ENCODE measurements at places on chromosomes 3 and 15. TPM values are rescaled to one million over a fixed set of nuclear protein-coding genes. Genes with fewer than 3 reads are reported as not detected.

DNA sequence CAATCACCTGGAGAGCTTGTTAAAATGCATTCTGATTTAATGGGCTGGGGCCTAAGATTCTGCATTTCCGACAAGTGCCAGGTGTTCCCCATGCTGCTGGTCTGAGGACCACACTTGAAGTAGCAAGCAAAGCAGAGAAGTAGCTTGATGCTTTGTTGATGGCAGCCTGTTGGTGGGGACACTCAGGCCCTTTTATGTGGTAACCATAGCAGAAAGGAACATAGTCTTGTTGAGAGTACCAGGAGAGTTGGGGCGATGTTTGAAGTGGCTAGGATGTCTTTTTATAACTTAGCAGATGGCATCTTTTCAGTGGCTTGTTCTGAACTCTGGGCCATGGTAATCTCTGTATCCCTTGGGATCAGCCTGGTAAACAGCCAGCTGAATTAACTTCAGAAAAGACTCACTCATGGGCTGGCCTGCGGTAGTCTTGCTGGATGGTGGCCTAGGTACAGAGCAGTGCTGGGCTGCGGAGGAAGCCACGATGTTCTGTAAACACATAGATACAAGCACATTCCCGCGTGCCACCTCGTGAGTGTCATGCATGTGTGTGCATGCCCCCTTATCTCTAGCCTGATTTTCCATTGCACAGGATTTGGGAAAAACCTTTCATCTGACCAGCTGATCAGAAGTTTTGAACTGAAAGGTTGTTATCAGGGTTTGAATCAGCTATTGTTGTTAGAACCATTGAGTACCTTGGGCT lies 292.4 kb upstream of the LRRFIP2 start:
- no peaks in the 10 kb centered on the region for H3K27me3 ChIP-seq
- peaks cover 6% of the 10 kb centered on the region for H3K36me3 ChIP-seq
- no peak overlapping the region for H3K4me3 ChIP-seq
- peak overlapping the region; percentile 18 for H3K27ac ChIP-seq
- no peak for DNase-seq
- no peaks in the 10 kb centered on the region for H3K4me1 ChIP-seq

GRCh38 chr15:40926659-40927494 lies 2.3 kb upstream of the DLL4 start:
- no peak for DNase-seq
- H3K27ac ChIP-seq = no peak overlapping the region
- no peaks in the 10 kb centered on the region for H3K36me3 ChIP-seq

ANKRD34C gene
- not detected for total RNA-seq

DNA sequence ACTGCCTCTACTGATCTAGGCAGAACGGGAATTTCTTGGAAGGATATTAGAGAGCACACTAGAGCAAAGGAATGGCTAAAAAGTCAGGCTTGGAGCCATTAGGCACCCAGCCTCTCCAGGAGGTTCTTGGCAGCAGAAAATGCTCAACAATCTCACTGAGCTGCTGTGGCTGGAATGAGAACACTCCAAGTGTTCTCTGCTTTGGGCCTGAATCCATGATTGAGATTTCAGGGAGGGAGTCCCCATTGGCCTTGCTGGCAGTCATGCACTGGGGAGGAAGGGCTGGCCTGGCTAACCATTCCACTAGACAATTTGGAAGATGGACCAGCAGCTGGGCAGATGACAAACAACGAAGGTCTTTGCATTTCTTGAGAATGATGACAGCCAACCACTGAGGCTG lies 362.6 kb downstream of the SHQ1 start:
- H3K4me3 ChIP-seq = no peak overlapping the region
- no peaks in the 10 kb centered on the region for H3K27me3 ChIP-seq
- no peaks in the 10 kb centered on the region for H3K36me3 ChIP-seq
- H3K27ac ChIP-seq = no peak overlapping the region
- DNase-seq = no peak

DNA sequence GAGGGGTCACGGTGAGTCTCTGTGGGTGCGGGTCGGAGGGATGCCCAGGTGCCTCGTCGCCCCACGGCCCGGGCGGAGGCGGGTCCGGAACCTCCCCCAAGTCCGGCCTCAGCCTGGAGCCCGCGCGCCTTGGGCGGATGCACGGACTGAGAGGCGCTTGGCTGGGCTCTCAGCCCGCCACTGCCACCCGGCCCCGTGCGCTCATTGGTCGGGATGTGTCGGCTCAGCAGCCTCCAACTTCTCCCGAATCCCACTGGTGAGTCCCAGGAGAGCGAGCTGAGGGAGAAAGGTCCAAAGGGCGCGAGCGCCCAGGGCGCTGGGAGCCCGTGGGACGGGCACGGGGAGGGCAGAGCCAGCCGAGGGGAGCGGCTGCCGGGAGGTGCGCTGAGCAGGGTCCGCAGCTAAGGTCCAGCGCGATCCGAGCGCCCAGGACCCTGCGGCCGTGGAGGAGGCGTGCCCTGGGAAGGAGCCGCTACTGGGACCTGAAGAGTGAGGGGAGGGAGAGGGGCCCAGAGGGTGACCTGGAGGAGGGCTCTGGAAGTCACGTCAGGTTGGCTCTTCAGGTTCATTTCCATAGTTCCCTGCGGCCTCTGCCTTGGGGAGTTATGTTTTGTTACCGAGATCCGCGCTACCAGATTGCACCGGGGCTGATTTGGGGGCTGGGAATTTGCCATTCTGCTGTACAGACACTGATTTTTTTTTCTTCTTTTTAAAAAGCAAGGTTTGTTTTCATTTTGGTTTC lies at the start of gene MME:
MME (plus strand) TSS at position 574 of the 742 bp plus-strand sequence. CDS start 3,849 bp downstream, outside the sequence.
- H3K36me3 ChIP-seq = no peaks in the 10 kb centered on the region
- peaks cover 4% of the 10 kb centered on the region for H3K4me1 ChIP-seq
- H3K4me3 ChIP-seq = peak within 1 kb of the TSS; percentile 33
- no peak for DNase-seq
- no peaks in the 10 kb centered on the region for H3K27me3 ChIP-seq

DNA sequence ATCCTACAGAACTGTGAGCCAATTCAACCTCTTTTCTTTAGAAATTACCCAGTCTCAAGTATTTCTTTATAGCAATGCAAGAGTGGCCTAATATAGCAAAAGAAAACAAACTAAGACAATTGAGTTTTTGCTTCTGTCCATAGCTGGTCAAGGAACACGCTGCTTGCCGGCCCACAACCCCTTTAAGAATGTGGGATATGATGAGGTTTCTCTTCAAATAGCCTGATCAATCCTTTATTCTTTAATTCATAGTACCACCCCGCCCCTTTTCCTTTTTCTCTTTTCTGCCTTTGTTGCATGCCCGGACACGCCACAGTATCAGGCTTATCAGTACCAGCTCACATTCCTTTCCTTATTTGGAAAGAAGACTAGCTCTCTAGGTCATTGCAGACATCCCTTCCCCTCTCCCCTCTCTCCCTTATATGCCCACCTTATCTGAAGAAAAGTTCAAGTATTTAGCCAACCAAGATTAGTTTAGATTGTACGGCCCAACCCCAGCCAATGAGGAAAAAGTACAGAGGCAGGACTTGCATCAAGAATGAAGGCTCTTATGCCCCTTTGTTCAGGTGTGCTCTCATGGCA lies 404.5 kb downstream of the OCA2 start:
- no peaks in the 10 kb centered on the region for H3K27me3 ChIP-seq
- H3K36me3 ChIP-seq = no peaks in the 10 kb centered on the region
- H3K27ac ChIP-seq = no peak overlapping the region
- no peak for DNase-seq

- H3K27me3 ChIP-seq = peaks cover 16% of the 10 kb centered on the region
- H3K4me1 ChIP-seq = peaks cover 31% of the 10 kb centered on the region
- H3K36me3 ChIP-seq = no peaks in the 10 kb centered on the region
- H3K27ac ChIP-seq = no peak overlapping the region
- no peak for DNase-seq
Measured at GRCh38 chr3:122942239-122942638, 85.3 kb downstream of the SEMA5B start.

DGKG gene
- total RNA-seq = 1.4 TPM

DNA sequence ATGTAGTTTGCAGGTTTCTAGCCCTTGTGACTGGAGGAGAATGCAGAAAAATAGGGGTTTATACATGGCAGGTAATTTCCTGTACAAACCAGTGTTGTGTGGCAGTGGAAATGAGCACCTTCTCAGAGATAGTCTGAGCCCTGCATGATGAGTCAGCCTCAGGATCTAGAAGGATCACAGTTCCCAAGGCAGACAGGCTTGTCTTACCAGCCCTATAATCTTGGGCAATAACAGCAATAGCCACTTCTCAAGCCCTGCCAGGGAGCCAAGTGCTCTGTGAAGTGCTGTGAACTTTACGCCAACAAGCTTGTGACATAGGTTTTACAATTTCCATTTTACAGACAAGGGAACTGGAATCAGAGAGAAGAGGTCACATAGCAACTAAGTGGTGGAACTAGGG lies 89.4 kb downstream of the CD47 start:
- no peak overlapping the region for H3K4me3 ChIP-seq
- no peaks in the 10 kb centered on the region for H3K27me3 ChIP-seq
- no peak for DNase-seq
- H3K27ac ChIP-seq = peak overlapping the region; percentile 49
- H3K36me3 ChIP-seq = no peaks in the 10 kb centered on the region

APH1B gene
- 7.8 TPM for total RNA-seq

GRCh38 chr3:123286308-123287023 lies 84.7 kb downstream of the SEC22A start:
- no peak overlapping the region for H3K4me3 ChIP-seq
- no peak for DNase-seq
- H3K4me1 ChIP-seq = no peaks in the 10 kb centered on the region
- no peaks in the 10 kb centered on the region for H3K27me3 ChIP-seq

GRCh38 chr3:192253138-192253887 lies 474.0 kb downstream of the FGF12 start:
- H3K4me1 ChIP-seq = no peaks in the 10 kb centered on the region
- H3K4me3 ChIP-seq = no peak overlapping the region
- DNase-seq = no peak
- no peaks in the 10 kb centered on the region for H3K36me3 ChIP-seq
- H3K27me3 ChIP-seq = no peaks in the 10 kb centered on the region
- H3K27ac ChIP-seq = no peak overlapping the region

TRPM1 gene
- total RNA-seq = not detected

GRCh38 chr3:131194816-131195215 lies 168.1 kb downstream of the NEK11 start:
- H3K4me3 ChIP-seq = no peak overlapping the region
- no peaks in the 10 kb centered on the region for H3K36me3 ChIP-seq
- H3K4me1 ChIP-seq = no peaks in the 10 kb centered on the region
- no peaks in the 10 kb centered on the region for H3K27me3 ChIP-seq
- no peak for DNase-seq
- no peak overlapping the region for H3K27ac ChIP-seq

- no peaks in the 10 kb centered on the region for H3K27me3 ChIP-seq
- no peaks in the 10 kb centered on the region for H3K4me1 ChIP-seq
- no peak overlapping the region for H3K4me3 ChIP-seq
- no peak overlapping the region for H3K27ac ChIP-seq
- H3K36me3 ChIP-seq = peaks cover 10% of the 10 kb centered on the region
Measured at GRCh38 chr15:64426845-64427465, 33.4 kb upstream of the ZNF609 start.

GRCh38 chr3:98766924-98767323 lies 3.8 kb downstream of the ST3GAL6 start:
- no peaks in the 10 kb centered on the region for H3K27me3 ChIP-seq
- no peaks in the 10 kb centered on the region for H3K36me3 ChIP-seq
- no peak for DNase-seq

ARGFX gene
- total RNA-seq = not detected

- H3K36me3 ChIP-seq = no peaks in the 10 kb centered on the region
- DNase-seq = no peak
- no peaks in the 10 kb centered on the region for H3K27me3 ChIP-seq
- no peak overlapping the region for H3K27ac ChIP-seq
- no peaks in the 10 kb centered on the region for H3K4me1 ChIP-seq
- H3K4me3 ChIP-seq = no peak overlapping the region
Measured at GRCh38 chr3:80238606-80239005, 470.8 kb upstream of the ROBO1 start.

DNA sequence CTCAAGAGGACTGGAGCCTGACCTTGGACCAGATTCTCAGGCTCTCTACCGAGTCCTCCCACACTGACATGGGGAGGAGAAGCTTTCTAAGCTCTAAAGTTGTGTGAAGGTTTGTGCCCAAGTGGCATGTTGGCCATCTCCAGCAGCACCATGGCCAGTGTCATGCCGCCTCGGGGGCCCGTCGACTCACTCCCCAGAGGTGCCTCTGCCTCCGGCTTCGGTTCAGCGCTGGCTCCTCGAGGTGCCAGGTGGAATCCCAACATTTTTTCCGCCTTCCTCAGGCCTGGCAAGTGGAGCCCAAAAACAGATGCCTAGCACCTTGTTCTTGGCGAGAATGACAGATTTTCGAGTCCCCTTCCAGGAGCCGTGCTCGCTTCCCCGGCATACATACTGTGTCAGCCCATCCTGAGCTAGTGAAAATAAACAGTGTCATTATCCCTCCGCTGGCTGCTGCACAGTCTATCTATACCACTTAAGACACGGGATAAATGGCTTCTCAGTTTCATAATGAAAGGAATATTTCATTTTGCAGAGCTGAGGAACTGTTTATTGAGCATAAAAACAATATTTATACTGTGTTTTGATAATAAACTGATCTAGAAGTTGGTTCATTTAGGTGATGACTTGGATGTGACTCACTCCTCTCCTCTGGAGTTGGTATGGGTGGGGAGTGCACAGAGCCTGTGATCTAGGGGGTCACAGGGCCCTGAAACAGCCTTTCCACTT lies 328.5 kb upstream of the TLE3 start:
- no peak for DNase-seq
- H3K36me3 ChIP-seq = no peaks in the 10 kb centered on the region
- no peak overlapping the region for H3K4me3 ChIP-seq
- peaks cover 5% of the 10 kb centered on the region for H3K4me1 ChIP-seq

DNA sequence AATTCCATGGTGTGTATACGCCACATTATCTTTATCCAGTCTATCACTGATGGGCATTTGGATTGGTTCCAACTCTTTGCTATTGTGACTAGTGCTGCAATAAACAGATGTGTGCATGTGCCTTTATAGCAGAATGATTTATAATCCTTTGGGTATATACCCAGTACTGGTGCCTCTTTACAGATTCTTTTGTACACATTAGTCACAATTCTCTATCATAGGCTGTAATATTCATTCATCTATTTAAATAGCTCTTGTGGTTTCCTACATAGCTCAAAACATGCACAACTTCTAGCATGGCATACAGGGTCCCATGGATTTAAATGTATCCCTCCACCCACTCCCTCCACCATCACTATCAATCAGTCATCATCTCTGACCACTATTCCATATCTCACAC lies 324.1 kb upstream of the CADM2 start:
- no peak overlapping the region for H3K4me3 ChIP-seq
- DNase-seq = no peak
- no peaks in the 10 kb centered on the region for H3K27me3 ChIP-seq
- H3K4me1 ChIP-seq = no peaks in the 10 kb centered on the region

GRCh38 chr3:15681668-15682067 lies 80.1 kb downstream of the BTD start:
- no peak for DNase-seq
- no peaks in the 10 kb centered on the region for H3K4me1 ChIP-seq
- no peaks in the 10 kb centered on the region for H3K27me3 ChIP-seq
- H3K36me3 ChIP-seq = peaks cover 8% of the 10 kb centered on the region
- no peak overlapping the region for H3K4me3 ChIP-seq
- H3K27ac ChIP-seq = no peak overlapping the region

DNA sequence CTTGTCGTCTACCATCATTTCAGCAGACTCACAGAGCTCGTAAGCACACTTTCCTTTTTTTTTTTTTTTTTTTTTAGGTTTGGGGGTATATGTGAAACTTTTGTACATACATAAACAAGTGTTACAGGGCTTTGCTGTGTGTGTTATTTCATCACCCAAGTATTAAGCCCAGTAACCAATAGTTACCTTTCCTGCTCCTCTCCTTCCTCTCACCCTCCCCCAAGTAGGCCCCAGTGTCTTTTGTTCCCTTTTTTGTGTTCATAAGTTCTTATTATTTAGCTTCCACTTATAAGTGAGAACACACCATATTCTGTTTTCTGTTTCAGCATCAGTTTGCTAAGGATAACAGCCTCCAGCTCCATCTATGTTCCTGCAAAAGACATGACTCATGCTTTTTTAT lies 746.8 kb downstream of the GRM7 start:
- no peak for DNase-seq
- no peak overlapping the region for H3K27ac ChIP-seq
- no peaks in the 10 kb centered on the region for H3K27me3 ChIP-seq
- no peak overlapping the region for H3K4me3 ChIP-seq

Data from esophagus squamous epithelium (tissue), 5 donors.